ENCODE measurements at places on chromosomes 11 and 22. TPM values are rescaled to one million over a fixed set of nuclear protein-coding genes. Genes with fewer than 3 reads are reported as not detected.

ACTN3 gene
- not detected for total RNA-seq

MMP13 gene
- 96.9 TPM for total RNA-seq

CASP5 gene
- total RNA-seq = not detected

ANO5 gene
- not detected for total RNA-seq

GRCh38 chr22:35477911-35478582 lies 62.6 kb upstream of the RASD2 start:
- DNase-seq = peak; percentile 96

DNA sequence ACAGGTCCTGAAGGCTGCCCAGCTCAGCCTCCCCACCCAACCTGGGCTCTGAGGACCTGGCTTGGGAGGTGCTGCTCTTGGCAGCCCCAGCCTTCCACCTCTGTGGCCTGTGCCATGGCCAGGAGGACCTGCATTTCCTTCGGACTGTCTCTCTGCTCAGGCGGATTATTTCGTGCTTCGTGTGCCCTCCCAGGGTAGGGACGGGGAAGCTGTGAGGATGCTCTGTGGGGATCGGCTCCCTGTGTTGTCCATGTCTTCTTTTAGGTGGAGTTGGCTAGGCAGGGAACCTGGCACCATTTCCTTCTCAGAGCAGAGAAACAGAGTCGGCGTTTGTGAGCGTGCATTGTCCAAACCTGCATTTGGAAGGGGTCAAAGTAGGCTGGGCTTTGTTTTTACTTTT lies 34.1 kb downstream of the BCR start:
- DNase-seq = no peak

All from M059J (cell line).